ENCODE measurements at places on chromosomes 2 and 18. TPM values are rescaled to one million over a fixed set of nuclear protein-coding genes. Genes with fewer than 3 reads are reported as not detected.

The CDK15 gene
- total RNA-seq, result 0.30 TPM

The HOXD4 gene
- 0.22 TPM for total RNA-seq

The GKN2 gene
- total RNA-seq, result not detected

The CERKL gene
- total RNA-seq, result not detected

The KCNG2 gene
- total RNA-seq, result not detected

The ARHGAP28 gene
- 1.4 TPM for total RNA-seq

The EMX1 gene
- not detected for total RNA-seq

The ANKRD62 gene
- total RNA-seq, result not detected

The PECR gene
- 6.1 TPM for total RNA-seq

The RGPD4 gene
- total RNA-seq, result 0.10 TPM

The SULT1C4 gene
- 3.2 TPM for total RNA-seq

The CREB1 gene
- 51.0 TPM for total RNA-seq

The CRACDL gene
- 4.0 TPM for total RNA-seq

The ATG16L1 gene
- 18.4 TPM for total RNA-seq

The ACADL gene
- 0.59 TPM for total RNA-seq

The VSNL1 gene
- 18.6 TPM for total RNA-seq

The MXD1 gene
- total RNA-seq, result 5.0 TPM

The CDCA7 gene
- 1.4 TPM for total RNA-seq

The RNF152 gene
- total RNA-seq, result 10.8 TPM

The C2orf80 gene
- total RNA-seq, result not detected

The UGT1A5 gene
- total RNA-seq, result not detected

The FSHR gene
- 0.20 TPM for total RNA-seq

The AP1S3 gene
- 0.50 TPM for total RNA-seq

The PREB gene
- total RNA-seq, result 51.1 TPM

The RESP18 gene
- total RNA-seq, result not detected

The PLGLB1 gene
- 2.7 TPM for total RNA-seq

The IL1B gene
- 0.37 TPM for total RNA-seq

The TMEM237 gene
- 14.0 TPM for total RNA-seq

The PRKAG3 gene
- 0.12 TPM for total RNA-seq

The TEKT4 gene
- total RNA-seq, result not detected
